ENCODE measurements at places on chromosomes 3 and 15.

- DNase-seq, result no peak
Observed at GRCh38 chr15:70427167-70428120, 329.7 kb upstream of the TLE3 start.

DNA sequence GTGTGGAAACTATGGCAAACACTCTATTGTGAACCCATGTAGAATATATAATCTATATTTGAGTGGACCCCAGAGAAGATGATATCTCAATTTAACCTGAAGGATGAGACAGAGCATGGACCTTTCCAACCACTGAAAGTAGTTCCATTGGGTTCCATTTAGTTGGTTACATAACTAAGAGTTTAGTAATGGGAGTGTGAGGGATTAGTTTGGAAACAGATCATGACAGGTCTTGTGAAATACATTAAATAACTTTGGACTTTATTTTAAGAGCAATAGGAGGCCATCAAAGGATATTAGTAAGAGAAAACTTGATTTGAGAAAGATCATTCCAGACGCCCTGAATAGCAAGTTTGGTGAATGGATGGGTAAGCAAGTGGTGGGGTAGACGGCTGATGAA, 487.2 kb upstream of the ROBO2 start:
- no peak for DNase-seq

- no peak for DNase-seq
Observed at GRCh38 chr3:25894101-25894500, 104.2 kb downstream of the OXSM start.

GRCh38 chr3:126287171-126287535, 70.1 kb downstream of the KLF15 start:
- no peak for DNase-seq

DNA sequence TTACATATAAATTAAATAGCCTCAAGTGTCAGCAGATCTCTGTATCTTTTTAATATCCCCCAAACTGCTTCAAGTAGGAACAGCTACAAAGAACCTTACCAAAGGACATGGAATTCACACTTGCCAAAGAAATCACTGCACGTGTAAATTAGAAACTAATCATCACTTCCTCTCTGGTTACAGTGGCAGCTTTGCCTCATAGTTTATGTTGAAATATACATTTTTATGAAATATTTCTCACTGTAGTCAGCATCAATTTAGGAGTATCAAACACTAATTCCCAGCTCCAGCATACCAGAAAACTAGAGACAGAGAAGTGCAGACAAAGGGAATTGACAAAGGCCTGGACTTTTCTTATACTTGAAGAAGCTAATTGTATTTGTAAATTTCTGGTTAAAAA, 260.9 kb downstream of the TIGIT start:
- no peak for DNase-seq

- DNase-seq, result no peak
Observed at GRCh38 chr3:98574132-98574531, 19.3 kb downstream of the CPOX start.

GRCh38 chr15:92907896-92908712, 8.0 kb downstream of the CHD2 start:
- DNase-seq, result no peak

DNA sequence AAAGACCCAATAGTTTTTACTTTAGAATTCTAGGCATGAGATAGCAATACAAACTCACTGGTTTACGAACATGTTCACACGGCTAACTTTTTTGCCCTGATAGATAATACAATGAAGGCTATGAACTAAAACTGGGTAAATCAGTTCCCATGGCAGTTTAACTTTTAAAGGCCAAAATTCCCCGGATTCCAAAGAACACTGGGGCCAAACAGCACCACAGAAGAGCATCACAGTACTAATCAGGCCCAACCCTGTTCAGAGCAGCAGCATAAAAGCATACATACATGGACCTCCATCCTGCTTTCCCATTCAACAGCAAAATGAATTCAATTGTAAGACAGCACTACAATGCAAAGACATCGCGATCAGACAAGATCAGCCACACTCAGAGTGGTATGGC, 540.3 kb upstream of the CCDC54 start:
- no peak for DNase-seq

DNA sequence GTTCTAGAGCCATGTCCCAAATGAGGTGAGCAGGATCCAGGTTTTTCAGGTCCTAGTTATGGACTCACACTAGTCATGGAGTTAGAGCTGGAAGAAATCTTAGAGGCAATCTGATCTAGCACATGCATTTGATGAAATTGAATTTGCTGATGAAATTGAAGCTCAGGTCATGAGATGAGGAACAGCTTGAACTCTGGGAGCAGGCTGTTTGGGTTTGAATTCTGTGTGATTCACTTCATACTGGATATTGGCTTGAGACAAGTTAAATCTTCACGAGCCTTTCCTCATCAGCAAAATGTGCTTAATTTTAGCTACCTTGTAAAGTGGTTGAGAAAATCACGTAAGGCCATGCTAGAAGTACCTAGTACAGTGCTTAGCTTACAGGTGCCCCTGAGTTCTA, 33.5 kb upstream of the PARL start:
- DNase-seq, result no peak

DNA sequence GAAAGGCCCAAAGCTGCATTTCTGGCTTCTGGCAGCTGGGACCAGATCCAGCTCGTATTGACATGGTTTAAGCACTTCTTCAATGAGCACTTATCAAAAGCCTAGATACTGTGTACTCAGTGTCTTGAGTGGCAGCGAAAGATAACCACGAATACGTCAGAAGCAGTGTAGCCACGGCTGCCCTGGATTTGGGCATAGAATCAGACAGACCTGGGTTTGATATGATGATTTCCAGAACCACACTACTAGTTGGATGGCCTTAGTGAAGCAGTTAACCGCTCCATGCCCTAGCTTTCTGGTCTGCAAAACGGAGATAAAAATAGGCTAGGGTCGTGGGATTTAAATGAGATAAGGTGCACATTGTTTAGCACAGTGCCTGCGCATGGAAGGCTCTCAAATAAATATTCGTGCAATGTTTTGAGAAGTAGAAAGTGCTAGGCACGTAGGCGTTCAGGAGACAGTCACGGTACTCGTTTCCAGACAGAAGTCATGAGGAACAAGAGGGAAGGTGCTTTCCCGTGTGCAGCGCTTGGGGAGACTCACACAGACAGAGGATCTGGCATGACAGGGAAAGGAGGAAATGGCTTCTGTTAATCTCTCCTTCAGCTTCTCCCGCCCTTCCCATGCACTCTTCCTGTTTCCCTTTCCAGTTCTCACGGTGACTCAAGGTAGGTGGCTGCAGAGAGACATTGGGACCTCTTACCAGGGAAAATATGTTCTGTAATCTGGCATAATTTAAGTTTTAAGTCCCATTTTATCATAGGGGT, 70.3 kb downstream of the CCNL1 start:
- no peak for DNase-seq
